ENCODE measurements at places on chromosomes 7 and 10.
A peak's percentile ranks its signal among the peaks of the same experiment; 100 is the strongest.

DNA sequence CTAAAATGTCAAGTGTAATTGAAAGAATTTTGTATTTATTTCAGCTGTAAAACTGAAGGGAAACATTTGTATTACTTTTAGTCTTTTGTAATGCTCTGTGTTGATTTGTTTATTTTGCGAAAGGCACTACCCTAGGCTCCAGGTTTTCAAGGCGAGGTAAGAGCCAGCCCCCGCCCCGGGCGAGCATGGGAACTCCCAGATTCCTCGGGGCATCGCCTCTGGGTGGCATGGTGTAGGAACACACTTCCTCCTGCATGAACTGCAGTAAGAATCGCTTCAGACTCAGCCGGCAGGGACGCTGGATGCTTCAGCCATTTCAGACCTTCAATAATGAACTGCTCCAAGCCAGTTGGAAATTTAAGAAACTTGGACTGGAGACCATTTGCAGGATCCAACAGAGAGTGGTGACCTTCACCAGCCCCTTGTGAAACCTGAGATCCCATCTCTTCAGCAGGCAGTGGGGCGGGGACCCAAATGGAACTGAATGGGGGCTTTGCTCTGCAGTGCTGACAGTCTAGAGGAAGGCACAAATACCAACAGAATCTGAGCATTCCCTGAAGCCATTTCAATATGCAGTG lies 544.3 kb upstream of the MGMT start:
- DNase-seq, result no peak

DNA sequence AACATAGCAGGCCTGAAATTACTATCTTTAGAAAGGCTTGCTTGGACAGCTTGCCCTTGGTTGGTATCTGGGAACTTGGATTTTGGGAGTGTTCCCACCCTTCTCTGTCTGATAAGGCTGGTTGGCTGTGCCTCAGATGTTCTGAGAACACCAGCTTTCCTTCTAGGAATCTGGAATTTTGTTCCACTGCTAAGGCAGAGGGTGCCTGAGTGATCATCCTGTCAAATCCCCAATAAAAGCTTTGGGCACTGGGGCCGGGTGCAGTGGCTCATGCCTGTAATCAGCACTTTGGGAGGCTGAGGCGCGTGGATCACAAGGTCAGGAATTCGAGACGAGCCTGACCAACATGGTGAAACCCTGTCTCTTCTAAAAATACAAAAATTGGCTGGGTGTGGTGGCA lies 5.0 kb downstream of the TRUB1 start:
- DNase-seq, result no peak

GRCh38 chr7:106723398-106723797 lies 62.4 kb upstream of the CCDC71L start:
- DNase-seq, result no peak

DNA sequence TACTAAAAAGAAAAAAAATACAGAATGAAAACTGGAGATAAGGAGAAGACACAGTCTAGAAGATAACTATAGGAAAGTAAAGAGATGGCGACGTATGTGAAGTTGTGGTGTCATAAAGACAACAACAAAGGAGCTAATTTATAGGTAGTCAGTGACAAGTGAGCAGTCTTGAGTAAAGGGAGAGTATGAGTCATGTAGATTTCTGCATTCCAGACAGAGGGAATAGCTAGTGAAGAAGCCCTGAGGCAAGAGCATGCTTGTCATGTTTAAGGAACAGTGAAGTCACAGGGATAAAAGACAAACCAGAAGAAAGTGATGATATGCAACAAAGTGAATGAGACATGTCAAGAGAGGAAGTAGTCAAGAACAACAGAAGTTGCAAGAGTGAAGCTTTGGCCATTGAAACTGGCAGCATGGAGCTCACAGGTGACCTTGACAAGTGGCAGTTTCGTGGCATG lies 2.3 kb upstream of the MIOS start:
- no peak for DNase-seq

- DNase-seq, result no peak
These were observed 7.9 kb downstream of the SLC25A28 start for GRCh38 chr10:99612167-99612831.

- DNase-seq, result no peak
These were observed 148.4 kb downstream of the RNF133 start for GRCh38 chr7:122550545-122550944.

DNA sequence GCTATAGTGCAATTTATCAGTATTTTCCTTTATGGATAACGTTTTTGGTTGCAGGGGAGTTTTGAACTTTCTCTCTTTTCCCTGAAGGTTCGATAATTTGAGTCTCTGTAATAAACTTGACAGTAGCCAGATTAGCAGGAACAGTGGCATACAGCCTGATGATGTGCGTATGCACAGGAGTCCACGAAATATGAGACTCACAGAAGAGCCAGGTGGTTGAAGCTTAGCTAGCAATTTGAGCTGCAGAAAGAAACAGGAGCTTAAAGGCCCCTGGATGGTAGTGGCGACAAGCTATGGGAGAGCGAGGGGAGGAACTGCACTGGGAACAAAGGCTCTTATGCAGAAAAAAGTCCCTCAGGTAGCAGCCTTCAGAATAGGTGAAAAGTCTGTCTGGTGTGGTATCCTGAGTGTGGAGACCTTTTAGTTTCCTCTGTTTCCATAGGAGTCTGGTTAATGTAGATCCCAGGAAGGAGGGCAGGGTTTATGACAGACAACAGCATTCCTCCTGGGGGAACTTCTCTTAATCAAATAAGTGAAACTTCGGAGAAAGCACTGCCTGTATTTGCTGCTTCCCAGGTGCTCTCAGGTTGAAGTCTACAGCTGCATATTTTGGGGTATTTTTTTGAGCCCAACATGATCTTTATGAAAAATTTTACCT lies 32.7 kb downstream of the FANK1 start:
- DNase-seq, result no peak

DNA sequence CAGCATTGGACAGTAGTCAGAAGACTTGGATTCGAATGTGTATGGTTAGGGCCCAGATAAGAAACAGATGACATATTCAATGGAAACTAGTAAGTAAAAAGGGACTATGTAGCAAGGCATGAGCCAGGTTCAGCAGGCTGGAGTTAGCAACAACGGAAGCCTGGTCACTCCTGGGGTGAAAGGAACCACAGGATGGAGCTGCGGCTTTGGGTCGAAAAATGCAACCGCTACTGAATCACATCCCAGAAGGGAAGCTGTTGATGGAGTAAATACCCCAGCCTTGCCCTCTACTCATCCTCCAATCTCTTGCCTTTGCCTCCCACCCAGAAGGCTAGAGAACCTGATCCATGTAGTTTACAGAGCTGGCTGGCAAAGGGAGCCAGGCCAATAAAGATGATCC lies 37.5 kb upstream of the EGR2 start:
- peak; percentile 3 for DNase-seq

GRCh38 chr7:11300241-11300640 lies 326.6 kb downstream of the PHF14 start:
- DNase-seq, result no peak

GRCh38 chr7:6401536-6401935 lies 46.2 kb downstream of the DAGLB start:
- DNase-seq, result no peak

- no peak for DNase-seq
These were observed 6.9 kb downstream of the NYAP1 start for GRCh38 chr7:100490483-100491191.

- no peak for DNase-seq
These were observed 4.7 kb upstream of the PAX2 start for GRCh38 chr10:100740476-100741377.

DNA sequence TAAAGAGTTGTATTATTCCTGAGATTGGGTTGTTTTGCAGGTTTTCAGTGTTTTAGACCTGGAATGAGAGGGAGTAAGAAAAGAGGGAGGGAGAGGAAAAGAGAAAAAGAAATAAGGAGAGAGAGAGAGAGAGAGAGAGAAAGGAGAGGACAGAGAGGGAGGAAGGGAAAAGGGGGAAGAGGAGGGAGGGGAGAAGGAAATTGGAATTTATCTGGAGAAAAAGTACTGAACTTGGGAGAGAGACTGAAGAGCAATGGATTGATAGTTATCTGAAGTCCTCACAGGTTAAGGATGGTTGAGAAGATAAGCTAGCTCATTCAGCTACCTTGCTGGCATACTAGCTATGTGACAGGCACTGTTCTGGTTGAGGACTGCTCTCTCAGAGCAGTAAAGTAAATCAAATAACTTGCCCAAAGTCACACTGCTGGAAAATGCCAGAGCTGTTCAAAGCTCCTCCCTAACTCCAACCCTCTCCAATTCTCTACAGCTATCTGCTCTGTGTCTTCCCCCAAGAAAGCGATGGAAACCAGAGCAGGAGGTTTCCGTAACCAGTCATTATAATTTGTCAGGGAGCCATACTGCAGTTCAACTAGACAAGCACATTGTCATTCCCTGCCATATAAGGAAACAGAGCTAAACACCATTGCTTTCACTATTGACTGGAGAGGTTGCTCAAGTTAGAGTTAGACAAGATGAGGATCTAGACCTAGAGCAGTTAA lies 10.7 kb downstream of the CALD1 start:
- no peak for DNase-seq

GRCh38 chr10:123301077-123301857 lies 147.1 kb downstream of the BUB3 start:
- no peak for DNase-seq

All from stimulated activated CD4-positive, alpha-beta T cell treated with anti-CD3 and anti-CD28 coated beads, Interleukin-4, amount 100 ng/mL, for 4 hours (primary cell).